Ammon's horn (tissue), 1 donor: ENCODE measurements at places on chromosomes 16 and 17.
A peak's percentile ranks its signal among the peaks of the same experiment; 100 is the strongest.

- DNase-seq: no peak
Measured at GRCh38 chr17:45364531-45365390, 47.9 kb upstream of the MAP3K14 start.

- no peak for DNase-seq
Measured at GRCh38 chr17:76879691-76880090, 11.5 kb downstream of the MGAT5B start.

GRCh38 chr17:3887804-3888203 is 5.0 kb downstream of the CAMKK1 start:
- no peak for DNase-seq

DNA sequence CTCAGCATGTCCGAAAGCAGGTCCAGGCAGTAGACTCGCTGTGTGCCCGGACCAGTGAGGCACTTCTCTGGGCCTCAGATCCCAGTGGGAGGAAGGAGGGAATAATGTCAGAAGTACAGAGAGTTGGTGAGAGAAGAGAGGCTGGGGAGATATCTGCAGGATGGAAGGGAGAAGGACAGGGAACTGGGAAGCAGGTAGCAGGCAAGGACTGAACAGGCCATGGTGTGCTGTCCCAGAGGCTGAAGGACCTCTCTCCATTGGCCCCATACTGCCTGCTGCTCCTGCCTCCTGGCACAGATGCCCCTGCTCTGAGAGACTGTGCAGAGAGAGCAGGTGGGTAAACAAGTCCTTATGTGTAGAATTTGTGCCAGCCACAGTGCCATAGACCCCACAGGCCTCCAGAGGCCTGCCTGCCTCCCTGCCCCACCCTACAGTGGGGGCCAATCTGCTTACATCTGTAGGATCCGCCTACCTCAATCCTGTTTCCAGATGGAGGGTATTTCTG is 34.2 kb upstream of the CRHR1 start:
- no peak for DNase-seq

DNA sequence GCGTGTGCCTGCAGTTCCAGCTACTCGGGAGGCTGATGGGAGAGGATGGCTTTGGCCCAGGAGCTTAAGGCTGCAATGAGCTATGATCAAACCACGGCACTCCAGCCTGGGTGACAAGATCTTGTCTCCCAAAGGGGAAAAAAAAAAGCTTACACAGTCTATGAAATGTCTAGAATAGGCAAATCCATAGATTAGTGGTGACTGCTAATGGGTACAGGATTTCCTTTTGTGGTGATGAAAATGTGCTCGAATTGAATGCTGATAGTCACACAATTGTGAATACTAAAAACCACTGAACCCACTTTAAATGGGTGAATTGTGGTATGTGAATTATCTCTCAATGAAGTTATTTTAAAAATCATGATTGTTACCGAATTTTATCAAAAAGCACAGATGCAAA is 14.9 kb downstream of the USP7 start:
- no peak for DNase-seq

GRCh38 chr17:78718575-78719208 is 63.4 kb downstream of the CYTH1 start:
- no peak for DNase-seq

GRCh38 chr17:44865231-44865660 is 17.6 kb downstream of the HIGD1B start:
- DNase-seq: peak; percentile 81

GRCh38 chr17:15978606-15979005 is 20.9 kb downstream of the ZSWIM7 start:
- no peak for DNase-seq

- DNase-seq: no peak
Measured at GRCh38 chr17:17702449-17703139, 21.3 kb downstream of the RAI1 start.

DNA sequence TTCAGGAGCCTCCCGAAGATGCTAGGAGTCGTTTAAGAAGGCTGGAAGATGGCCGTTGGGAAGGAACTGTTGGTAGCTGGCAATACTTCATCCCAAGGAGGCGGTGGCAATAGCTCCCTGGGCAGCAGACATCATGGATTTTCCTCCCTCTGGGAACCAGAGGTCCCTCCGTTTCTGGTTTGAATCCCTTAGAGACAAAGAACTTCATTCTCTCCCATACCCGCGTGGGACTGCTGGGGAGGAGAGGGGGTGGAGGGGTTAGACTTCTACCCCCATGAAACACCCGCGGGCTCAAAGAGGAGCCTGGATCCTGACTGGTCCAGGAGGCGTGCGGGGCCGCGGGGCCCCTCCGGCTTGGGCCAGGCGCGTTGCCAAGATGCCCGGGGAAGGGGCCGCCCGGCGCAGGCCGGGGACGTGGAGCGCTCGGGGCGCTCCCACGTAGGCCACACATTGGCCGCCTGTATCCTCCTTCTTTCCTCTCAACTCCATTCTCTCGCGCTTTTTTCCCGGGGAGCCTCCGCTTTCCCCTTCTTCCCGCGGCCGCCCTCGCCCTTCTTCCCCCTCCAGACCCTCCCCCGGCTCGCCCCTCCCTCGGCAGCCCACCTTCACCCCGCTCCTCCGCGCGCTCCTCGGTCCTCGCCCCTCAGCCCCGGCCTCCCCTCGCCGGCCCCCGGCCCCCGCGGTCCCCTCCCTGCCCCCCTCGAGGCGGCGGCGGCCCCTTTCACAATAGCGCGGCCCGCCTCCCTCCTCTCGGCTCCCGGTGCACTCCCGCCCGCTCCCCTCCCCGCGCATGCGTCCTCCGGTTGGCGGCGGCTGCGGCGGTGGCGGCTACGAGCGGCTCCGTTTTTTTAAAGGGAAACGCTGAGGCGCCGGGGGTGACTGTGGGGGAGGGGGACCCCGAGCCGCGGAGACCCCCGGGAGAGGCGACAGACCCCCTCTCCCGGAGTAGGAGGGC is at the start of gene MSL1:
MSL1 (plus strand) TSS at position 791 of the 955 bp plus-strand sequence. CDS start 642 bp downstream, outside the sequence.
- DNase-seq: peak; percentile 88

DNA sequence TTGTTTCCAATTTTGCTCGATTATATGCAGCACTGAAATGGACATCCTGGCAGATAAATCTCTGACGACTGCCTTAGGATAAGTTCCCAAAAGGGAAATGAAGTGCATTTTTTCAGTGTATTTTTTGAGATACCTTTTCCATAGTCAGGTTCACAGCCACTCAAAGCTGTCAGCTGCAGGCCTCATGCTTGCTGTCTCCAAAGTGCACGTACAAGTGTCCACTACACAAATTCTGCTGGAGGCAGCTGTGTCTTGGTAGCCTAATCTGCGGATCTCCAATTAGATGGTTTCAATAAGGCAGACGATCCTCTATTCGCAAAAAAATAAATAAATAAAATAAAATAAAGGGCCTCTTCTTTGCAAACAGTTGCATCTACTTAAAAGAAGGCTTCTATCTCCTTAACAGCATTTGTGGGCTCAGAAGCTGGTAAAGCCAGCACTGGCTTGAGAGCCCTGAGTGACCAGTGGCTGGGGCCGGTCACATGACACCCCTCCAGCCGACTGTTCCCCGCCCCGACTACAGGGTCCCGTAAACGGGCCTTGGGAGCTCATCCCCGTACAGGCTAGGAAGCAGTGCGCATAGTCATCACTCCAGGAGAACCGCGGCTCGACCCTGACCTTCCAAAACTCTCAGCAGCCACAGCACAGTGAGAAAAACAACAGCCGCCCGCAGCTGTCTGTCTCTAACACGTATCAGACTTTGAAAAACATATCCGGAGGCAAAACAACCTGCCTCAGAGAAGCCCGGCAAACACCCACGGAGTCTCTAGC is 18.8 kb downstream of the RPH3AL start:
- DNase-seq: peak; percentile 80

- no peak for DNase-seq
Measured at GRCh38 chr17:82012640-82013295, 9.9 kb downstream of the CENPX start.

GRCh38 chr17:867896-868489 is 85.8 kb downstream of the MRM3 start:
- no peak for DNase-seq
